ENCODE measurements at places on chromosomes 6 and 20.

- no peak for DNase-seq
Observed at GRCh38 chr6:73636048-73636447, 17.7 kb downstream of the SLC17A5 start.

DNA sequence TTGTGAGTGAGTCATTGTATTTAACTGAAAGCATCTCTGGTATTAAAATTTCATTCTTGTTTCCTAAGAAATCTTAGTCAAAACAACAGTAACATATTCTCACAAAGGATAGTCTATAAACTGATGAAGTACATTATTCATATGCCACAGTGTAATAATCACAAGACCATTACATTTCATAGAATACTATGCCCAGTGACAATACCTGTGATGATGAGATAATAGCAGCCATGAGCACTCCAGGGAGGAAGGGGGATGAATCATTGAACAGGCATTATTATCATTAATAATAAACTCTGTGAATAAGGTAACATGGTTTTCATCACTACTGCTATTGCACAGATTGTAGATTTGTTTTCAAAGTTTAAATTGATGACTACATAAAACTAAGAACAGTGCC is 667.9 kb downstream of the EPM2A start:
- no peak for DNase-seq

DNA sequence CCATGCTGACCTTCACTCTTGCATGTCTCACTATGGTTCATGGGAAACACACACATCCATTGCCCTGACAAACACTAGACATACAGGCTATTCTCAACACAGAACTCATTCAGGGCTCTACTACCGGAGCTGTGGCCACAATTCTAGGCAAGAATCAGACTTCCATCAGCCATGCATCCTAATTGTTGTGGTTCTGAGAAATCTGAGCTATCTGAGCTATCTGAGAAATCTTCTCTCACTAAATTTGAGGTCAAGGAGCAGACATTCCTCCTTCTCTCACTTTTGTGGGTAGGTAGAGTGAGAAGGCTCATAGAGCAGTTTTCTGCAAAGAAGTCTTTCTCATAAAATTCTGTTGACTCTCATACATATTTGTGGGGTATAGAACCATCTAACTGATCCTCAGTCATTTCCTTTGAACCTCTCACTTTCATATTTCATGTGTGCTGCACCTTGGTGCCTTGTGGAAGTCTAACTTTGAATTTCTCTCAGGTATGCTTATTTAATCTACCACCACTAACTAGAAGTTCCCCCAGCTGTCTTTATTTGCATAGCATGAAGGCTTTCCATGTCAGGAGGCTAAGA is 43.6 kb downstream of the ADGRF1 start:
- DNase-seq = no peak

DNA sequence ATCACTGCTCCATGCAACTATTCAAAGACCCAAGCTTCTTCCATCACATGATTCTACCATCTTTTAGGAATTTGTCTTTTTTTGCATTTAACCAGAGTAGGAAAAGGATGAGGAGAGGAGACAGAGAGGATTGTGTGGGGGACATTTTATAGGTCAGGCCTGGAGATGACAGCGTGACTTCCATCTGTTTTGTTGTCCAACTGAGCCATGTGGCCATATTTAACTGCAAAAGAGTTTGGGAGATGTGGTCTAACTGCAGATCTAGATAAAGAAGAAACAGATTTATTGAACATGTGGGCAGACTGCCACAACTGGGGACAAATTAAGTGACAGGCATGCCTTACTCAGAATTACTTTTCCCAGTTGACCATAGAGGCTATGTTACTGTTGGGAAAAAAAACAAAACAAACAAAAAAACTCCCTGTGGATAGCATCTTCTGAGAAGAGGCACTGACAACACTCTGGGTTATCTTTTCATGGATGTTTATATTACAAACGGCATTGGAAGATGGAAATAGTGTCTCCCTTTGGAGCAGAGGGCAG is 18.9 kb upstream of the MOCS1 start:
- DNase-seq = no peak

- no peak for DNase-seq
Observed at GRCh38 chr20:37693242-37693634, 592 bp upstream of the CTNNBL1 start.

GRCh38 chr6:95244751-95245150 is 332.6 kb upstream of the MANEA start:
- no peak for DNase-seq

DNA sequence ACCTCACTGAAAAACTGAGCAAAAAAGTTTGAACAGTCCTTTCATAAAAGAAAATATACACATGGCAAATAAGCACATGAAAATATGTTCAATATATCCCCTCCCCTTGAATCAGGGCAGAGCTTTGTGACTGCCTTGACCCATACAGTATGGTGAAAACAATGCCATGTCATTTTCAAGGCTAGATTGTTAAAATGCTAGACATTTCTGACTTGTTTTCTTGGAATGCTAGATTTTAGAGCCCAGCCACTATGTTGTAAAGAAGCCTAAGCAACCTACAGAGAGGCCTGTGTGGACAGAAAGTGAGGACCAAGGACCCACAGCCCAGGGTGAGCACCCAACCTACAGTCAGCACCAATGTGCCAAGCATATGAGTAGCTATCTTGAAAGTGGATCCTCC is 17.1 kb upstream of the ASF1A start:
- DNase-seq = no peak

DNA sequence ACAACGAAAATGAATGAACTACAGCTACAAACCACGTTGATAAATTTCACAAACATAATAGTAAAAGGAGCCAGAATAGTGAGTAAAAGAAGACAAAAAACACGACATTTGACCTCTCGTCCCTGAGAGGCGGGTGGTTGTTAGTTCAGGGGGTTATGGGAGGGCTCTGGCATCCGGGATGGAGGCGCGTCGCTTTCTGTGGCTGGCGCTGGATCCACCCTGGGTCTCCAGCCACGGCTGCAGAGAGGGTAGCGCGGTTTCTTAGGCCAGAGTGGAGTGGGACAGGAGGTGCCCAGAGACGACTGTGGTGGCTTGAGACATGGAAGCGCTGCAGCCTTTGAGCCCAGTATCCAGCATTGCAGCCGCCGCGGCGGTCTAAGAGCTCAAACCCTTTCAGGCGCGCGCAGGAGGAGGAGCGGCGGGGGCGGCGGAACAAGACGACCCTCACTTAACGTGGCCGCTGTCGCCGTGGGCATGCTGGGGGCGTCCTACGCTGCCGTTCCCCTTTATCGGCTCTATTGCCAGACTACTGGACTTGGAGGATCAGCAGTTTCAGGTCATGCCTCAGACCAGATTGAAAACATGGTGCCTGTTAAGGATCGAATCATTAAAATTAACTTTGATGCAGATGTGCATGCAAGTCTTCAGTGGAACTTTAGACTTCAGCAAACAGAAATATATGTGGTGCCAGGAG is 3.7 kb upstream of the ZSCAN23 start:
- DNase-seq = no peak

DNA sequence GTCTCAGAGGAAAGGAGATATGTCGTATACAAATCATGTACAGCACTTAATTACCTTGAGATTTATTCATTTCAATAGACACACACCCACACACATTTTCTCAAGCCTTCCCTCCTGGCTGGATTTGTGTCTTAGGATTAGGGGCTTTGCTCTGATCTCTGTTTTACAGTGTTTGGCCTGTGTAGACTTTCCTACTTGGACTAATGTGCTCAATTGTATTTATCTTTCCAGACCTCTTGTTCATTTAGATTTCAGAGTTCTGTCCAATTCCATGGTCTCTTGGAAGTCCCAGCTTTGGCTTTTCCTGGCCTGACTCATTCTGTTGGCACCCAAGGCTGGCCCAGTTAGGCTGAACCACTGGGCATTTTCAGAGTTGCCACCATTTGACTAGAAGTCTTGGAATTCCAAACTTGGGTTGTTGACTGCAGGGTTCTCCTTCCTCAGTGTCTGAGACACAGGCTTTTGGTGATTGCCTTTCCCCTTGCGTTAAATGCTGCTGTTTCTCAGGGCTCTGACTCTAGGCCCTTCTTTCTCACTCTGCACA is 8.9 kb upstream of the RFPL4B start:
- no peak for DNase-seq

GRCh38 chr6:106381881-106382280 is 21.4 kb downstream of the CRYBG1 start:
- DNase-seq = no peak

- DNase-seq = no peak
Observed at GRCh38 chr6:14966906-14967711, 278.8 kb upstream of the JARID2 start.

DNA sequence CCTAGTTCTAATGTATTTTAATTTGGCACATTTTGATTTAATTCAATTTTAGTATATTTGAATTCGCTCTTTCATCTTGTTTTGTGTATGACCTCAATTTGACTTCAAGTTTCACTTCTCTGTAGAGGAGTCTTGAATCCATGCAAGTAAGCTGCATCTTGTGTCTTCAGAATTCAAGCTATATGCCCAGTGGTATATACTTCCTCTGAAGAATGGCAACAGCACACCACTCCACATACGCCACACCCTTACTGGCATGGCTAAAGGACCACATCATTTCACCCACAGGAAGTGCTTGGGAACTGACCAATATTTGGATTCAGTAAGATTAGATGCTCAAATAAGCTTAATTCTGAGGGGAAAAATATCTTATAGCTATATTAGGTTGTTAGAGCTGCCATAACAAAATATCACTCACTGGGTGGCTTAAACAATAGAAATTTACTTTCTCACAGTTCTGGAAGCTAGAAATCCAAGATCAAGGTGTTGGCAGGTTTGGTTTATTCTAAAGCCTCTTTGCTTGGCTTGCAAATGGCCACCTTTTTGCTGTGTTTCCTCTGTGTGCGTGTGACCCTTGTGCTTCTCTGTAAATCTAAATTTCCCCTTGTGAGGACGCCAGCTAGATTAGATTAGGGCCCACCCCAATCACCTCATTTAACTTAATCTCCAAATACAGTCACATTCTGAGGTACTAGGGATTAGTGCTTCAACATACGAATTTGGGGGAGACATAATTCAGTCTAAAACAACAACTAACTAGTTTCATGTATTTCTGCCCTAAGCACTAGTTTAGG is 2.8 kb upstream of the ASF1A start:
- DNase-seq = no peak

DNA sequence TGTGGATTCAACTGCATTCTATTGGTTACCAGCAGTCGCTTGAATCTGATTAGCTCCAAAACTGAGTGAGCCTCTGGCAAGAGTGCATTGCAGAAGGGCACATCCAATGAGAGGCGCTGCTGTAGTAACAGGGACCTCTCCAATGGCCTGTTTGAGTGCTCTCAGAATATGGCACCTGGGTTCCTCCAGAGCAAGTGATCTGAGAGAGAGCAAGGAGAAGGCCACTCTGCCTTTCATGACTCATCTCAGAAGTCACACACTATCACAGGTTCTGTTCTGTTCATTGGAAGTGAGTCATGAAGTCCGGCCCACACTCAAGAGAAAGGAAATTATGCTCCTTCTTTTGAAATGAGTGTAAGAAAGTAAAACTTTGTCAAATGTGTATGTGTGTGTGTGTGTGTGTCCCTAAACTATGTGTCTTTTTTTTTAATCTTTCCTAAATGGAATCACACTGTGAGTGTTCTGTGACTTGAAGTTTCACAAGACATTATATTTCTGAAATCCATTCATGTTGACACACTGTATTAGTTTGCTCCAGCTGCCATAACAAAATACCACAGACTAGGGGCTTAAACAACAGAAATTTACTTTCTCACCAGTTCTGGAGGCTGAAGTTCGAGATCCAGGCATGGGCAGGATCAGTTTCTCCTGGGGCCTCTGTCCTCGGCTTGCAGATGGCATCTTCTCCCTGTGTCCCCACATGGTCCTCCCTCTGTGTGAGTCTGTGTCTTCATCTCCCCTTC is 138.3 kb upstream of the CDYL start:
- no peak for DNase-seq

DNA sequence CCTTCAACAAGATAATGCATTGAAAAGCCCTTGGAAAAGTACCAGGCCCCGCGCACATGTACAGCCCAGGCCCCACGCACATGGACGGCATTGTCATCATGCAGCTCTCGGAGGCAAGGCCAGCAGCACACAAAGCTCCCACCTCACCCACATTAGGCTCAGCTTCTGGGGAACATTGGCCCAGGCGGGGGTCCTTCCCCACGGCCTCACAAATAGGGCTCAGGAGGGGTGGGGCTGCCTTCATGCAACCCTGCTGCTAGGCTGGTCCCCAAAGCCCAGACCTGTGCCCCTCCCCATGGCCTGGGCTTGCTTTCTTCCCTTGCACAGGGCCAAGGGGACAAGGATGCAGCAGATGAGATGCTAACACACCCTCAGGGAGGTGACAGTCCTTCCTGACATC is 26.7 kb downstream of the NPEPL1 start:
- no peak for DNase-seq

DNA sequence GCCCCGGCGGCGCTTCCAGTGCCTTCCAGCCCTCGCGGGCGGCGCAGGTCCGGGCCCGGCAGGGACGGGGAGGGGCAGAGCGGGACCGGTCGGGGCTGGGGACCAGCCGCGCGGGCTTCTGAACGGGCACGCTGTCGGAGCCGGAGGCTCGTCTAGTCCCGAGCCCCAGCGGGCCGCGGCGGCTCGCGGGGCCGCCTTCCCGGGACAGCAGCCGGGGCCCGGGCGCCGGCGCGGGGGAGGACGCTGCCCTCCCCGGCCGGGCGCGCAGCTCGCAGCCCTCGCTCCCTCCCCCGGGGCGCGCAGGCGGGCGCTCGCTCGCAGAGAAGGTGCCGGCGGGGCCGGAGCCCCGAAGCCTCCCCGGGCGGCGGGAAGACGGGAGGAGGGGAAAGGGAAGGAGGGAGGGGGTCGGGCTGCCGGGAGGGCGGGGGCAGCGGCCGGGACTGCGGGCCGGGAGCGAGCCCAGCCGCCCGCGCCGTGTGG is 696 bp upstream of the SIRPA start:
- no peak for DNase-seq

- DNase-seq = no peak
Observed at GRCh38 chr6:143490775-143491174, 20.7 kb downstream of the FUCA2 start.

GRCh38 chr6:82348130-82348529 is 15.5 kb upstream of the TPBG start:
- no peak for DNase-seq

DNA sequence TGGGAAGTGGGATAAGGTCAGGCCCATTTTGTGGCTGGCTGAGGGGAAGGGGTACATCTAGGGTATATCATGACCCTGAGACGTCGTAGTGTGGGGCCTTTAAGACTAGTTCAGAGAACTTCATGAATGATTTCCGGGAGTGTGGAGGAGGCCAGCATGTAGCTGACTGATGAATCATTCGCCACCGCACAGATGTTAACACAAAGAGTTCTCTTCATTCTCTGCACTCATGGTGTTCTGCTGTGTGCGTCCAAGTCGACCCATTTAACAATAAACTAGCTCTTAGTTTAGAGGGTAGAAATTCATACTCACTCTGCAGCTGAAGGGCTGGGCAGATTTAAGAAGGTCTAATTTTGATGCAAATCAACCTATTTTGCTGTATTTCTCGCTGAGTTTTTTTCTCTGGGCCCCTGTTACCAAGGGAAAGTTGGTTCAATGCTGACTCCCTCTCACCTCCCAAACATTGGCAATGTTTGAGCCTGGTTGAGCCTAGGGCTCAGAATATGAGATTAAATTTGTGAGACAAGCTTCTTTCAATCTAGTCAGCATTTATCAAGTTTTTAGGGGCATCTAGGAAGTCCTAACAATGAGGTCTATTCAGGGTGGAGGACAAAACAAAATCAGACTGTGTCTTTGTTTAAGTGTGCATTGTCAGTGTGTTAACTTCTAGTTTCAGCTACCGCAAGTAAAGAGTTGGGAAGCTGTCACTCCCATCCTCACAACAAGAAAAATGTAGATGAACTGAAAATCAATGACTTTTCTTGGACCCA is 106.8 kb upstream of the CBLN4 start:
- no peak for DNase-seq
